ENCODE measurements at places on chromosomes 1 and 21. TPM values are rescaled to one million over a fixed set of nuclear protein-coding genes. Genes with fewer than 3 reads are reported as not detected.

RHOU gene
- total RNA-seq: 9.0 TPM

NES gene
- 103 TPM for total RNA-seq

ARHGEF19 gene
- 14.8 TPM for total RNA-seq

CLCNKA gene
- total RNA-seq: 1.9 TPM

SAMSN1 gene
- total RNA-seq: not detected

TMEM269 gene
- total RNA-seq: 0.66 TPM

STUM gene
- 0.04 TPM for total RNA-seq

JAM2 gene
- 0.48 TPM for total RNA-seq

PIGV gene
- 14.8 TPM for total RNA-seq

CACNA1S gene
- 0.09 TPM for total RNA-seq

L1TD1 gene
- 66.7 TPM for total RNA-seq

OR6N1 gene
- not detected for total RNA-seq

AMPD1 gene
- total RNA-seq: not detected

Measured in endodermal cell (in vitro differentiated cells).